GM06990 (cell line): ENCODE measurements at places on chromosomes 7 and 10.

GRCh38 chr10:102578782-102579181, 65.5 kb upstream of the TRIM8 start:
- no peak for DNase-seq

DNA sequence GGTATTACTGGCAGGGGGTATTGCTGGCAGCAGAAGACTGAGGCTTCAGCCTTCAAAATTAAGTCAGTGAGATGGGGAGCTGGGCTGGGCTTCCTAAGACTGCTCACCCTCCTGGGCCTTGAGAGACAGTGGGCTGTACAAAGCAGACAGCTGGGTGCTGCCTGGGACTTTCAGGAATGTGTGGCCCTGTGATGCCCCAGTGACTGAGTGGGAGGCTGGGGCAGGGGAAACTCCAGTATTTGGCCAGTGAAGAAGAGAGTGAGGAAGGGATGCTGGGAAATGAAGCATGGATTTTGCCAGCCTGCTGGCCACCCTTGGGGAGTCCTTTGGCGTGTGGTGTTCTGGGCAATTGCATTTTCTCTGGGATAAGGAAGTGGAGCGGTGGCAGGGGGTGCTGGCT, 442 bp downstream of the ANKRD2 start:
- no peak for DNase-seq

GRCh38 chr7:18212758-18213157, 185.1 kb upstream of the PRPS1L1 start:
- no peak for DNase-seq

DNA sequence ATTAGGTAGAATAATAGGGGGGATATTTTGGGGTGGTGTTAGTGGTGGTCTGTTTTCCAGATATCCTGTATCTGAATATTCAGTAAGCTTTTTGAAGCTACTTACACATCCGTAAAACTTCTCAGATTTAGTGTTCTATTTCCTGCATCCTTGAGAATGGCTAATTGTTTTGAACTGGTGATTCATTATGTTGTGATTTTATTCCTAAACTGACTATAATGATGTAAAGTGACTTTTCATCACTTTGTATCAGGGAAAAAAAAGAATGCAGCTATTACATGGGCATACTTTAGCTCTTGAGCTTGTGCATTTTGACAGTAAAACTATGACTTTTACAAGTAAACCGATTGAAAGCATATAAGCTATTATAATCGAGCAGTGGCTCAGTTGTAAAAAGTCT, 18.2 kb downstream of the WAC start:
- DNase-seq, result no peak

- no peak for DNase-seq
Observed at GRCh38 chr10:111993321-111993720, 190.2 kb downstream of the GPAM start.

DNA sequence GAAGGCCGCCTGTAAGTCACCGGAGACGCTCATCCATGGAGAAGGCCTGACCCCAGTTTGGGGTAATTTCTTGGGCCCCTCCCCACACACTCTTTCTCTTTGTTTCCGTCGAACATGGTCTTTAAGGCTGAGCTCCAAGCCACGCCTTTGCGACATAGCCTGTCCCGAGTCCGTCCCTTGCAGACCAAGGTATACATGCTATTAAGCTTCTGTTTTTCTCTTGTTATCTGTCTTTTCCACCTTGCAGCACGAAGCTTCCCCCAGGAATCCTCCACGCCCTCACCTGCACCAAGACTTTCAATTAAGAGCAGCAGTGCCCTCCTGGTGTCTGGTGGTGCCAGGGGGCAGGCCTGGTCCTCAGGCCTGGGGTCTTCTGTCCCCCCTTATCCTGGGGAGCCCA, 4.2 kb upstream of the FAM20C start:
- no peak for DNase-seq

DNA sequence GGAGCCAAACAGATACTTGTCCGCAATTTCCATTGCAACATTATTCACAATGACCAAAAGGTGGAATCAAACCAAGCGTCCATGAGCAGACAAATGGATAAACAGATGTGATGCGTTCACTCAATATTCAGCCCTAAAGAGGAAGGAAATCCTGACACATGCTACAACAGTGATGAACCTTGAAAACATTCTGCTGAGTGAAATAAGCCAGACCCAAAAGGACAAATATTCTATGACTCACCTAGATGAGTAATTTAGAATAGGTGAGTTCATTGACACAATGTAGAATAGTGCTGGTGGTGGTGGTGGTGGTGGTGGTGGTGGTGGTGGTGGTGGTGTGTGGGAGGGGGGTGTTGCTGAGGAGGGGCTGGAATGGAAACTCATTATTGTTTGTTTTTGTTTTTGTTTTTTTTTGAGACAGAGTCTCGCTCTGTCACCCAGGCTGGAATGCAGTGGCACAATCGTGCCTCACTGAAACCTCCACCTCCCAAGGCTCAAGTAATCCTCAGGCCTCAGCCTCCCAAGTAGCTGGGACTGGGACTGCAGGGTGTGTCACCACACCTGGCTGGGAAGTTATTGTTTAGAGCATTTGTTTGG, 28.6 kb downstream of the SMKR1 start:
- DNase-seq, result no peak

DNA sequence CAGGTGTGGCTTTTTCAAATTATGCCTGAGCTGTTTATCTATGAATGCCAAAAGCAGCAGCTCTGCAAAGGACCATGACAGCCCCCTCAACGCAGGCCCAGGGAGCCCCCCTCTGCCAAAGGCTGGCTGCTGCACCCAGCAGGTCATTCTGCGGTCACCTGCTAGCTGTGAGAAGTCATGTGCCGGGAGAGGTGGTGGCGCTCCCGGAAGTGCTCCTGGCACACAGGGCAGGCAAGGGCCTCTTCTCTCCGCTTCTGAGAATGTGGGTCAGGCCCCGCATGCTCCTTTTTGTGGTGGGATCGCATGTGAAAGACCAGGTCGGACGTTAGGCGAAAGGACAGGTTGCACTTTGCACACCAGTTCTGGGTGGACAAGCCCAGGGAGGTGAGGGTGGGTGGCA, 16.4 kb downstream of the ZNF488 start:
- DNase-seq, result no peak

GRCh38 chr10:21518641-21519396, 6.7 kb downstream of the SKIDA1 start:
- no peak for DNase-seq

DNA sequence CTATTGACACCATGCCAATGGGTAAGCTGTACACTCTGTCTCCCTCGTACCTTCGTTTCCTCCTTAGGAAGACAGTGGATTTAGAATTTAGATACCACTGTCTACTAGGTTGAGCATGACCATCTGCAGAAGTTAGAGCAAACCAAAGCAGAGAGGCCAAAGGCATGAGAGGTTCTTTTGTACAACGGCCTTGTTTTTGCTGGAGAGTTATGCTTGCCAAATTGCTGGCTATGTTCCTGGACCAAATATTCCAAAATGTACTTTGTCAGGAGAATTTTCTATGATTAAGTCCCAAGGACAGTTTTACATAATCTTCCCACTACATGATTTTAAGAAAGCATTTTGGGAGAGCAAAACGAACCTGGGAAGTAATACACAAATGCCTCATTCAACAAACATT, 47.9 kb upstream of the PLCE1 start:
- DNase-seq, result no peak

DNA sequence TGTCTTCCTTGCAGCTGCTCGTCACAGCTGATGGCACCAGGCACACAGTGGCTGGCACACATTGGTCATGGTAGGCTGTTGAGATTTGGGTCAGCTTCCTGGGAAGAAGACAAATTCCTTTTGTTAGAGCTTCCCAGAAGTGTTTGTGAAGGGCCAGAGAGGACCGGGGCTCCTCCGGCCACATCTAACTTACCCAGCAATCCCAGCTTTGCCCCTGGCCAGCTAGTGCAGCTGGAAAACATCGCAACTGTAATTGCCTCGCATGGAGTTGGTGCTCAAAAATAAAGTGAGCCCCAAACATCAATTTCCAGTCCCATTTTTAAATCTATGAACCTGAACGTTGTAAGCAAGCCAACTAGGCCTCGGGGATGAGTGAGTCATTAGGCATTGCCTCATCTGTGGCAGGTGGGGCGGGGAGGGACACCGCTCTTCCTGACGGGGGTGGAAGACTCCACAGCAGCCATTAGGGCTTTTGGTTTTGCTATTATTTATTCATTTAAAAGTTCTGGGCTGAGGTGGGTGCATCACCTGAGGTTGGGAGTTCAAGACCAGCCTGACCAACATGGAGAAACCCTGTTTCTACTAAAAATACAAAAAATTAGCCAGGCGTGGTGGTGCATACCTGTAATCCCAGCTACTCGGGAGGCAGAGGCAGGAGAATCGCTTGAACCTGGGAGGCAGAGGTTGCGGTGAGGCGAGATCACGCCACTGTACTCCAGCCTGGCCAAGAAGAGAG, 12.4 kb downstream of the CPA5 start:
- DNase-seq, result no peak

- DNase-seq, result no peak
Observed at GRCh38 chr7:105621617-105622016, 40.3 kb upstream of the EFCAB10 start.

DNA sequence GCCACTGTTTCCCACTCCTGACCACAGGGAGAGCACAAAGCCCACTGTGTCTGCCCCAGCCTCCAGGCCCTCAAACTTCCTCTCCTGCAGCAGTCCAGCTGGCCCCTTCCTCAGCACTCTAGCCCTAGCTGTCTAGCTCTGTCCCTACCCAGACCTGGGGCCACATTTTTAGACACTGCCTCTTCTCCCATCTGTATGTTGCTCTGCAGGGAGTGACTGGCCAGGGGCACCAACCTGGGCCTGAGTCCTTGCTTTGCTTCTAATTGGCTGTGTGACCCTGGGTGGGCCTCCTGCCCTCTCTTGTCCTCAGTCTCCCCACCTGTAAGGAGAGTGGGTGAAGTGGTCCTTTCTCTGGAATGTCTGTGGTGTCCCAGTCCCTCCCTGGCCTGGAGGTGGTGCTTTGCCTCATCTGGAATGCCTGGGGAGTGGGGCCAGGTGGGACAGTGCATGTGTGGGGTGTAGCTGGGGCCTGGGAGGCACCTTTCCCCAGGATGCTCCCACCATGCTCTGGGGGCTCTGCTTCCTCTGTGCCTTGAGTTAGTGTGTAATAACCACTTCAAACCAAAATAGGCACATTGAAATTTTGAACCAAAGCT, 25.1 kb downstream of the AQP1 start:
- DNase-seq, result no peak

DNA sequence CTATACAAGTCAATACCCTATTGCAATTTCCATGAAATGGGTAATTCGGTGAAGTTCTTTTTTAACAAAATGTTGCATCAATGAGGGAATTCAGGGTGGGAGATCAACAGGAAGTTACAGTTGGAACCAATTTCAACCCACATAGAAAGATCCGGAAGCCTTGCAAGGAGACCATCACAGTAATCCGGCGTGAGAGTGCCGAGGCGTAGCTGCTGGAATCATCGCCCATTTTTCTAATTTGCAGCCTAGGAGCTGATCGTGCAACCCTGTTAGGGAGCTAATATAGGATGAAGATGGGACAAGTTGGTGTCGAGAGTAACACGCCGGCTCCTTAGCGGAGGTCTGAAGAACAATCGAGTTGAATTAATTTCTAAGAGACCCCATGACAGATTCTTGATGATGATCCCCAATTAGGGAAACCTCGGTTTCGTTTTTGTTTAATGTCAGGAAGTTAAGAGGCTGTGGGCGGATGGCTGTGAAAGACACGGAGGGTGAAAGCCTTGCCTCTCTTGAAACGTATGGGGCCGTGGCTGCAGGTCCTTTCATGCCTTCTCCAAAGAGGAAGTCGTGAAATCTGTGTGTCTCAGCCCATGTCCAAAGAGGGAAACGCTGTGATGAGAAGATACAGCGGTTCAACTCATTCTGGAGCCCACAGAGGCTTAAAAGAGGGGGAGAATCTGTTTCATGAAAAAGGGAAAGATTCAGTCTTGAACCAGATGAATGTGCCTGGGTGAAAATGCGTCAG, 51.2 kb upstream of the CARD11 start:
- no peak for DNase-seq

DNA sequence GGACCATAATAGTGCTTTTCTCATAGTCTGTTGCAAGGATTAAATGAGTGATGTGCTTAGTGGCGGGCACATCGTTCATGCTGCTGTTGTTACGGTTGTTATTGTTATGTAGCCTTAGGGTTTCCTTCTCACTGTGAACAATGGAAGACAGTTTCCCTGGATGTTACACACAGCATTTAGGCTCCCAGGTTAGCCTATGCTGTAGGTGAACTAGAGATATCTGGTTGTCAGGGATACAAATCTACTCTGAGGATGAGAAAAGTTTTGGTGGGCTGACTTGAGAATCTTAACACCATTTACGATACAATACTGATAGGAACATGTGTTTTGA, 14.7 kb downstream of the SH3PXD2A start:
- no peak for DNase-seq

GRCh38 chr10:103072276-103072675, 120.8 kb downstream of the NT5C2 start:
- no peak for DNase-seq
